ENCODE measurements at places on chromosomes 4 and X.

- DNase-seq: no peak
Observed at GRCh38 chrX:148322906-148323305, 177.5 kb upstream of the AFF2 start.

DNA sequence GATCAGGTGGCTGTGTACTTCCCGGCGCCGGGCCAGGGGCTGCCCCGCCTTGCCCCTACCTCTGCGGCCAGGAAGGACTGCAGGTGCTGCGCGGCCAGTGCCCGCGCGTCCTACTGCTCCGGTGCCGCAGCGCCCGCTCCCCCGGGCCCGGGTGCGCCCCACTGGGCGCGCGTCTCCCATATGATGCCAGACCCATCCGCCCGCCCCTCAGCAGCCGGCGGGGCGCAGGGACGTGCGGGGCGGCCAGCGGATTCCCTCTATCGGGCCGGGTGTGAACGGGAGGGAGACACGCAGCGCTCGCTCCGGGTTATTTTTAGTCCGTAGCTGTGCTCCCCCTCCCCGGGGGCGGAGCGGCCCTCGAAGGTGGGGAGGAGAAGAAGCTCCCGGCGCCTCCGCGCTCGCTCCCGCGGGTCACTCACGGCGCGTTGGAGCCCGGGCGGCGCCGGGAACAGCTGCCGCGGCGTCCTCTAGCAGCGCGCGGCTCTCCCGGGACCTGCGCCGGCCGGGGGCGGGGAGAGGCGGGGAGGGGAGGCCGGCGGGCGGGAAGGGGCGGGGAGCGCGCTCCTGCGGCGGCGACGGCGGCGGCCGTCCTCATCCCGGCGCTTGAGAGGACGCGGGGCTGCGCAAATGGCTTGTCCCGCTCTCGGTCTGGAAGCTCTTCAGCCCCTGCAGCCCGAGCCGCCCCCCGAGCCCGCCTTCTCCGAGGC is 103.6 kb downstream of the UCHL1 start:
- DNase-seq: peak; percentile 74

DNA sequence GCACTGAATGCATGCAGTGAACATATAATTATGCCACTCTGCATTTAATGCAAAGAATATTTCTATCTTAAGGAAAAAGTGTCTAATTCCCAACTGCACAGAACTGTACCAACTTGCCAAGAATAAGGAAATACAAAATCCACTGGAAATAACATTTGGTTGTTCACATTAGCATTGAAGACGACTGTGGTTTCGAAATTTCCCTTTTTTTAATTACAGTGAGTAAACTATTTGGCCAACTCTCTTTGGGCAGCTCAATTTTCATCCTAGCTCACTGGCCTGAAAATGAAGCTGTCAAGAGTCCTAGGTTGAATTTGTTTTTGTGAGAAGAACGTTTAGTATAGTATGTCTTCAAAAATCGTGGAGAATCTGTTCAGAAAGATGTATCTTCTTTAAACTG is 81.6 kb upstream of the MID1 start:
- no peak for DNase-seq

DNA sequence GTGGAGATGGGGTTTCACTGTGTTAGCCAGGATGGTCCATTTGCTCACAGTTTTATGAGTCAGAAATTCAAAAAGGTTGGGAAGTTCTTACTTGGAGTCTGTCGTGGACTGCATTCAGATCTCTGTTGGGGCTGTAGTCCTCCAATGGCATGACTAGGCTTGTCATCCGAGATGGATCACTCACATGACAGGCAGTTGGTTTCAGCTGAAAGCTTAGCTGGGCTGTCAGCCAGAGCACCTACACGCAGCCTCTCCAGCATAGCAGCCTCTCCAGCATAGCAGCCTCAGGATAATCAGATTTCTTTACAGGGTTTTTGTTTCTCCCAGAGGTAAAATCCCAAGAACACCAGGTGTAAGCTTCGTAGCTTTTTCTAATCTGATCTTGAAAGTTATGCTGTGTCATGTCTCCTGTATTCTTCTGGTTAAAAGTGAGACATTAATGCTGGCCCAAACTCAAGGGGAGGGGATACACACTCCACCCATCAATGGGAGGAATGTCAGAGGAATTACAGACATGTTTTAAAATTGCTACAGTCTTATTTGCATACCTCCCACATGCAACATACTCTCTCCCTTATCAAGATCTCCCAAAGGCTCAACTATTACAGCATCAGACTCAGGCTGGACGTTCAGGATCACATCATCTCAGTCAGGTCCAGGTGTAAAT is 31.6 kb upstream of the SOD3 start:
- DNase-seq: peak; percentile 29

DNA sequence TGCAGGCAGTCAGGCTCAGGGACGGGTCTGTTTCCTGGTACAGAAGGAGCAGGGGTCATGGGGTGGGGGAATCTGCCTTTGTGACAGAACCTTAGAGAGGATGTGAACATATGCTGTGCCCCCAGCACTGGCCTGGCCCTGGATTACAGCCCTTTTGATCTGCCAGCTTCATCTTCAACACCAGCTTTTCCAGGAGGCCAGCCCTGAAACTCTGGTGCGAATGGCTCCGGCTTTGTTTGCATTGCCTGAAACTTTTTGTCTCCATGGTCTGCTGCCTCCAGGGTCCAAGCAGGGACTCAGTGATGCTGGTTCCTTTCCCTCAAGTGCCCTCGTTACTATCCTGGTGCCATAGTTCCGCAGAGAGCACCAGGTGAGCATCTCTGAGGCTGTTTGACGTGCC is 2.1 kb downstream of the CNGA2 start:
- no peak for DNase-seq

DNA sequence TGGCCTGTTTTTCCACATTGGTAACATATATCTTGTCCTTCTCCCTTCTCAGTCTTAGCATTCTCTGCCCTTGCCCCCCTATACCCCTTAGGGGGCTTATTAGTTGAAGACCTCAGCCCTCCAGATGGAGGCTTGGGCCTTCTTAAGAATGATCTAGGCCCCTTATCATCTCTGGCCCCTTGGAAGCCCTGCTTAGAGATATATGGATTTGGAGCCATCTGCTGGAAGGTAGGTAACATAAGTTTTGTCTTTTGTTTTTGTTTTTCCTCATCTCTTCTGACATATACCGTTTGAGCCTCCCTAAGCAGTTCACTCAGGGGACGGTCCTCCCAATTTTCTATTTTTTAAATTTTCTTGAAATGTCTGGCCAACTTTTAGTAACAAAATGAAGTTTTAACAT is 48.3 kb upstream of the NAP1L2 start:
- DNase-seq: no peak

- DNase-seq: no peak
Observed at GRCh38 chr4:54371173-54371572, 142.1 kb downstream of the PDGFRA start.

DNA sequence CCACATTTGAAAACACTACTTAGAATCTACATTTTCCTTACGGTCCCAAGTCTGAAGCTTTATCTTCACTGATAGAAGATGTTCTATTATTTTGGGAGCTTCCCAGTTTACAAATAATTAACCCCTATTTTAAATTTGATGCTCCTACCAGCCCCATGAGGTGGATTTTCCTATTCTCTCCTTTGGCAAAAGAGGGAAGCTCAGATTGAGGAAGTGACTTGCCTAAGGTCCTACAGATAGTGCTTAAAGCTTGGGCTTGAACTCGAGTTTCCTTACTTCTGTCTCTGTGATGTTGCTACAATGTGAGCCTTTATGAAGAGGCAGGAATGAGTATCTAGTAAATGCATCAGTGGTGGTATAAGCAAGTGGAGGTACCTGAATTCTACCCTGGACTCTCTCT is 27.5 kb downstream of the HEPH start:
- no peak for DNase-seq

DNA sequence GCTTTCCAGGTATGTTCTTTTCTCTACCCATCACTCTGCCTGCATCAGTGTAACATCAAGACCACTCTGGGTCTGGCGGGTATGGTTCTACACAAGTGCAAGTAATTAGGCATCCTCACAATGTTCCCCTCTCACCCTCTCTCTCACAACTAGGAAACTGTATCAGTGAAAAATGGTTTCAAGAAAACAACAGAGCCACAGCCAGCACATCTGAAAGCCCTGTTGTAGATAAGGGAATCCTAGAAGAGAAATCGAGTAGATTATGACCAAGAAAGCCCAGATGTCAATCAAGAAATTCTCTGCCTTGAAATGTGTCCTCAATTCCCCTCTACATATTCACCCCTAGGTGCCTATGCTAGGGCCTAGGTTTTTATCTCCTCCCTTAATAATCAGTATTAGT is 281.3 kb upstream of the ANKRD50 start:
- DNase-seq: no peak

GRCh38 chr4:169971456-169972015 is 54.7 kb downstream of the MFAP3L start:
- DNase-seq: no peak

GRCh38 chr4:103046416-103047290 is 27.1 kb upstream of the SLC9B1 start:
- DNase-seq: peak; percentile 18

GRCh38 chr4:17812801-17813200 is 2.0 kb downstream of the NCAPG start:
- DNase-seq: no peak

DNA sequence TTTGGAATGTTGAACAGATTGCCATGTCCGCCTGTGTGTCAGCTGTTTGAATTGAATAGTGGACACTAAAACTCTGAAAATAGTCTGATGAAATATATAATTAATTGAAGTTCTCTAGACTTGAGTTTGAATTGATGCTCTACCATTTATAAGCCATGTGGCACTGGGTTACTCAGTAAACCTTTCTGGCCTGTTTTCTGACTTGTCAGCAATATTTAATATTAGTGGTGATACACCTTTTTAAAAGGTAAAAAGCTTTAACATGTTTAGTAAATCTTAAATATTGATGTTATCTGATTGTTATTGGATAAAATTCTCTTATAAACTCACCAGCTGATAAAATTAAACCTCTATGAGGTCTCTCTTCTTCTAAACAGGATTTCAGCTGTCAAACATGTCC is 695.4 kb upstream of the HS3ST1 start:
- no peak for DNase-seq

GRCh38 chrX:38563030-38563429 is 1.7 kb downstream of the TSPAN7 start:
- no peak for DNase-seq

DNA sequence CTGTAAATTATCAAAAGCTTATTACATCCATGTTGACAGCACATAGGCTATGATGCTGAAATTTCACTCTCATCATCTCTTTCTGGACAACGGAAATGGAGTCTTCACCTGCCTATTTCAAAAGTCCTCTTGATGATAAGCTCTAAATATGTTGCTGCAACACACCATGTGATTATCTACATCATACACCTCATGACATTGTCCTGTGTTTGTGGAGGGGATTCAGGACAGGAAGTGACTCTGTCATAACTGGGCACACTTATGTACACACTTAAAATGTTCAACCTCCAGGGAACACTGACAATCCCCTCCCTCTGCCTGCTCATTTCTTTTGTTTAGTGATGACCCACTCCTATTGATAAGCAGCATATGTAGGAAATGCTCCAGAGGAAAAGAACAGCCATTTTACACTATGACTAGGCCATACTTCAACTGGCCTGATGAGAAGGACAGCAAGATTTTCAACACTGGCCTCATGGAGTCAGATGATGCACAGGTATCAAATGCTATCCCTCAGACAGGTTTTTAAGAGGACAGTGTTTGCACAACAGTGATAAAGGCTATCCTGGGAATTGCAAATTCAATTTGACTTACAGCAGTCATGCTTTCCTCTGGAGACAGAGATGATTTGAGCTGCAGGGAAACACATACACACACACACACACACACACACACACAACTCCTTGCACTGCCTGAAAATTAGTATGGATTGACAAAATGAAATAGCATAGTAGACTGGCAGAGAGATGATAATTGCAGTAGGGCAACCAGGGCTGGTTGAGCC is 163.3 kb upstream of the RASGEF1B start:
- no peak for DNase-seq

- no peak for DNase-seq
Observed at GRCh38 chr4:39732728-39733127, 34.8 kb downstream of the UBE2K start.

DNA sequence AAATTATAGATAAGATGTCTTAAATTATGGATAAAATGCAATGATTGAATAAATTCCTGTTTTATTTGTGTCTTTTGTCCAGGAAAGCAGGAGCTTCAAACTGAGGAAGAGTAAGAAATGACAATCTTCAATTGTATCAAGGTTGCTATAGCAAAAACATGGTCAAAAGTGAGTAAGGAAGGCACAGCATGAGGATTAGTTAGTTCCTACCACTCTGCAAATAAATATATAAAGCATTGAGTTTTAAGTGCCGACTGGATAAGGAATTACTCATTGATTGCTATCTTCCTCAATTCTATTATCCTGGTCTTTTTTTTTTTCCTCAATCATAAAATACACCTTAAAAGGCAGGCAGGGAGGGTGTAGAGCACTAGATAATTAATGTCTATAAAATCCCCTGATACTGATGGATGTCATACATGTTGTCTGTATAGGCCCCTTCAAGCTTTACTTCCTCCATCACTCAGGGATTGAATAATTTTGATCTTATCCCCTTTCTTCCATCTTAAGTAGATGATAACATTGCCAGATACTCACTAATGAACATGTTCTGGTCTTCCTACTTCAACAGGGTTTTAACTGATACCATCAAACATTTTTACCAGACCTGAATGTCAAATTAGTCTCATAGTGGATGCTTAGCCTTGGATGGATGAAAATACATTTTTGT is 86.6 kb downstream of the MID1 start:
- DNase-seq: no peak

GRCh38 chr4:157575339-157575738 is 354.8 kb downstream of the GRIA2 start:
- DNase-seq: no peak

GRCh38 chrX:36445566-36445965 is 526.0 kb downstream of the CFAP47 start:
- DNase-seq: no peak

DNA sequence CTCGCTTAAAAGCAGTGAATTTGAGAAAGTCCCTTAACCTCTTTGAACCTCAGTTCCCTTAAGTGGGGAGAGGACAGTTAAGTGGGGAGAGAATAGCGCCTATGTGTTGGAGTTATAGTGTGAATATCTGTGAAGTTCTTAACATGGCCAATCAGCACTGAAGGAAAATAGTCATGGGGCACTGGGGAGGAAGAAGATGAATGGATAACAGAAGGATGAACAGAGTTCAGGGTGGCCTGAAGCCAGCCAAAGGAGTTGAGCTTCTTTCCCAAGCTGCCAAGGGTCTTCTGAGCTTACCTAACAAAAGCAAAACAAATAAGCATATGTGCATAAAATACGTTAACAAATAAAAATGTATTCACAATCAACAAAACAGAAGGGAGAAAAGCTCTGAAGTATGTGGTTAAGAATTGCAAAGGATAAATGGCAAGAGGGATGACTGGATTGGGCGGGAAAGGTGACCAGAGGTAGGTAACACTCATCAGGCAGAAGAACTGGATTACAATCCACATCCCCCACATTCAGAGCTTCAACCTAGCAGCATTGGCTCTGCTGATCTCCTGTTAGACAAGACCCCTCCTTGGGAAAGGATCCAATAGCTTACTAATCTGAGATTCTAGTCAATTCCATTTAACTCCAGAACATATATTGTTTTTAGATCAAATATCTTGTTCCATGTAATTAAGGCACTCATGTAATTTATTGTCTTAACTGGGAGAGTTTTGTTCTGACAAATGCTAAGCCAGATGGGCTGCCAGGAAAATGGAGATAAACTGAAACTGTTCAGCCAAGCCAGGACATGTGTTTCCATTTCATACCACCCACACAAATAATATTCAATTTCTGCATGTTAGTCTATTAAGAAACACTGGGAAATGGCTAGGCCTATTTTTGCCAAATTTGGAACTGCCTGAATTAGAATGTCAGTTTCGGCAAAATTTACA is 221.2 kb downstream of the LDB2 start:
- no peak for DNase-seq

Measured in ELF-1 (cell line).